Putamen (tissue), 1 donor: ENCODE measurements at places on chromosomes 7 and 10.

- DNase-seq: no peak
Measured at GRCh38 chr7:130553398-130554029, 61.6 kb downstream of the MEST start.

DNA sequence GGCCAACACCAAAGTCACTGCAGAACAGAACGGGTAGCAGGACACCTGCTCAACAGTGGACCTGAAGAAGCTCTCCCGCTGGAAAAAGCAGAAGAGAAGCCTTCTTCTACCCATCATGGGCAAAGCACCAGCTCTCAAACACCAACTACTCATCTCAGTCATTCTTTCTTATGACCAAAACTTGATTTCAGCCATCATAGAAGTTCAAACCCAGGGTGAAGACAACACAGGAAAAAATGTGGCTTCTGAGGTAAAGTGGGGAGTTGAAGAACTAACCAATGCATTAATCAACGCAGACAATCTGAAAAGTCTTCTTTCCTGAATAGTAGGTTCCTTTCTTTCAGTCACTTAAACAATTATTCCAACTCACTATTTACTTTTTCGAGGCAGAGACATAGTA lies 83.3 kb downstream of the ELMO1 start:
- DNase-seq: no peak

GRCh38 chr10:128274938-128275337 lies 148.7 kb upstream of the MKI67 start:
- no peak for DNase-seq

DNA sequence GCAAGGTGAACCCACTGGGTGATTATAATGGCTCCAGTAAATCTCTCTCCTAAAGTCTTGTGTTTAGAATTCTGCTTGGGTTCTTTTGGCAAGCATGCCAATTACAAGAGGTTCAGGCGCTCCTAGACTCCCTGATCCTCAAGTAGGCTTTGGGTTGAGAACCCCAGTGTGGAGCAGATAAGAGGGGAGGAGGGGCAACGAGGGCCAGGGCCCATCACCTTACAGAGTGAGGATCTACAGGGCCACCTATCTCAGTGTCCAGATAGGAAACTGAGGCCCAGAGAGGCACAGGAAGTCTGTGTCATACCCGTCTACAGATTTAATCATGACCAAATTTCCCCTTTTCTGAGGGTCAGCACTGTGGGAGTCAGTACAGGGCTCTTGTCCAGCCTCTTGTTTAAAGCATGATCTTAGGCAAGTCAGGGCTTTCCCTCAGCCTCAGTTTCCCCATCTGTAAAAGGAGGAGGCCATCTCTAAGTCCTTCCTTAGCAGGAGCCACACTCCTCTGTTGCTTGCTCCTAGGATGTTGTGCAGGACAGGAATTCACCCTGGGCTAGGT lies 4.4 kb downstream of the TACR2 start:
- DNase-seq: no peak

GRCh38 chr7:50342616-50343114 lies 38.1 kb downstream of the IKZF1 start:
- DNase-seq: no peak

GRCh38 chr10:97388152-97388551 lies 13.0 kb downstream of the RRP12 start:
- DNase-seq: no peak

DNA sequence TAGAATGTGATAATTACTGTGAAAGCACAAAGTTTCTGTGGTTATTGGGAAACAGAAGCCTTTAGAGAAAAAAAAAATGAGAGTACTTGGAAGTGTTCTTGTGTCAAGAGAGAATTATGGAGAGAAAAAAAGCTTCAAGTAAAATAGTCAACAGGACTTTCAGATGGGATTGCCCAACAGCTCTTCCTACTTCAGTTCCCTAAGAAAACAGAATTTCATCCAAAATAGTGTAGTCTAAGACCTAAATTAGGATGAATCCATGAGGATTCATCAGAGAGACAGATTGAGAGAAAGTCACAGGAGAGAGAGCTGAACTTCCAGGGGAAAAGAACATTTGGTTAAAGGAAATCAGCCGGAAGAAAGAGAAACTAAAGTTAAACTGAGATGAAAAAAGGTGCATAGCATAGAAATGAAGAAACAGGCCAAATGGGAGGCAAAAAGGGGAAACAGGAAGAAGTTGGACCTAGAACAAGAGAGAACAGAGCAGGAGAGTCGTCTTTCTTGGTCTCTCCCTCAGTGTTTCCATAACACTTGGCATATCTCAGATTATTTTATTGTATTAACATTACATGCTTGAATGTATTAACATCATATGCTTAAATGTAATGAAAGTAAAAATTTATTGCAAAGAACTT lies 2.5 kb downstream of the SCIN start:
- no peak for DNase-seq

GRCh38 chr7:147014286-147014955 lies 897.8 kb downstream of the CNTNAP2 start:
- no peak for DNase-seq

DNA sequence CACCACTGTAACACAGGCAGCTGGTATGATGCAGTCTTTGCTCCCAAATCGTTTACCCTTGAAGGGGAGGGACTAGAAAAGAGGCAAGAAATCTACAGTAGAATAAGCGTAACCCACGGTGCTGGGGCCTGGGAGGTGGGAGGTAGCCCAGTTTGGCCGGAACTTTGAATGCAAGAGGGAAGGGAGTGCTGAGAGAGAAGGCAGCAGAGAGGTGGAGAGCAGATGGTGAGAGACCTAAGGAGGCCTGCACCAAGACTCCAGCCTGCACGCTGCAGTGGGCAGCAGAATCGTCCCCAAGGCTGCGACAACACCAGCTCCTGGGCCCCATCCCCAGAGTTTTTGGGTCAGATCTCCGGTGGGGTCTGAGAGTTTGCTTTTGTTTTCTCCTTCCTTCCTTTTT lies 547.5 kb downstream of the GALNT17 start:
- no peak for DNase-seq

GRCh38 chr7:90345016-90345415 lies 1.5 kb upstream of the GTPBP10 start:
- no peak for DNase-seq

GRCh38 chr7:130927564-130927963 lies 193.6 kb upstream of the KLF14 start:
- no peak for DNase-seq

- DNase-seq: no peak
Measured at GRCh38 chr10:11723359-11723758, 18.8 kb upstream of the ECHDC3 start.

DNA sequence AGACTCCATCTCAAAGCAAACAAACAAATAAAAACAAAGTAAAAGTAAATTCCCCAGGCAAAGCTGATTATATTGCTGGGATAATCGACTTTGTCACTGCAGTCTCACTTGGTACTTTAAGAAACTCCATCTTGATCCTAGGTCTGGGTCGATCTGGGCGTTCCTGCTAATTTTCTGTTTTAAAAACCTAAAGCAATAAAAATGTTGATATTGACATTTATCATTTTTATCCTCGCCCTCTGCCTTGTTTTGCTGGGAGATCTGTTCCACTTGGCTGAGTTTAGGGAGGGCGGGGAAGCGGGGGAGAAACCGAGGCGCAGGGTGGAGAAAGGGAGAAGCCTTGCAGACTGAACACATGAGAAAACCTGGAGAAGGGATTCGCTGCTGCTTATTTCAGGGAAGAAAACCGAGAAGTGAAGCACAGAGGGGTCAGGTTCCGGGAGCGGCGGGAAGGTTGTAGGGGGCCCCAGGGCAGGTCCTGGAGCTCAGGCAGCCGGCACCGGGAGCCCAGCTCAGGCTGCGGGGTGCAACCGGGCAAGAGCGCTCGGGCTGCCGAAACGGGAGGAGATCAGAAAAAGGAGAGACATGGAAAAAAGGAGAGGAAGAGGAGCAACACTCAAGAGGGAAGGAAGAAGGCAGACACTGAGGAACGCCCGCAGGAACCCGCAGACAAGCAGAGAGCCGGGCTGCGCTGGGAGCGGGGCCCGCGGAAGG lies 27.3 kb upstream of the KMT2C start:
- DNase-seq: peak; percentile 71

DNA sequence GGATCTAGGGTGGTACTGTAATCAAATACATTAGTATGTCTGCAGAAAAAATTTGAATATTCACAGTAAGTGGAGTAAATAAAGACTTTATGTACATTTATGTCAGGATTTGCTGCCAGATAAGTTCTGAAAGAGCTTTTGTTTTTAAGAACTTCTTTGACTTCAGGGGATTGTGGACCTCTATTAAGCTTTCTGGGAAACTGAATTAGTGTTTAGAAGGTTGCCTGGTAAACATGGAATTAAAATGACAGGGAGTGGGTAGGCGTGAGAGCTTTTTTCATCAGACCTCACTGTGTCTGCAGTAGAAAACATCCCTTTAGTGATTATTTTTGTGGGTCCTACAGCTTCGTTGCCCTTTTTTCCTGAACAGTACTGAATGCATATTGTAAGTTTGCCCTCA lies 15.7 kb downstream of the SDHAF3 start:
- no peak for DNase-seq

GRCh38 chr7:148535217-148535616 lies 55.3 kb upstream of the C7orf33 start:
- no peak for DNase-seq

DNA sequence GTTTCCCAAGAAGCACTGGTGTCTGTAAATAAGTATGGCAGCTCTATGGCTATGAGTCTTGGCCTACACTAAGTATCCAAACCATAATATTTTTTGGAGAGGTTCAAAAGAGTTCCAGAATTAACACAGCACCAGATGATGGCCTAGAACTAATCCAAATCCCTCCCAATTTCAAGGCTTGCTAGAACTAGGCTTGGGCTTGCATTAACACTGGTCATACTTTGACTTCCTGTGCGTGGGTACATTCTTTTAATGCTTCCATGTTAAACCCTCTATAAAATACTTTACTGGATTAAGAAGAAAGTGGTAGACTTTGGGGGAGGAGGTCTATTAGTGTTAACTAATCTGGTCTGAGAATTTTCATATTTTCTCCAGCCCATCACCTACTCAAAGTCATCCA lies 3.1 kb downstream of the AASS start:
- no peak for DNase-seq

DNA sequence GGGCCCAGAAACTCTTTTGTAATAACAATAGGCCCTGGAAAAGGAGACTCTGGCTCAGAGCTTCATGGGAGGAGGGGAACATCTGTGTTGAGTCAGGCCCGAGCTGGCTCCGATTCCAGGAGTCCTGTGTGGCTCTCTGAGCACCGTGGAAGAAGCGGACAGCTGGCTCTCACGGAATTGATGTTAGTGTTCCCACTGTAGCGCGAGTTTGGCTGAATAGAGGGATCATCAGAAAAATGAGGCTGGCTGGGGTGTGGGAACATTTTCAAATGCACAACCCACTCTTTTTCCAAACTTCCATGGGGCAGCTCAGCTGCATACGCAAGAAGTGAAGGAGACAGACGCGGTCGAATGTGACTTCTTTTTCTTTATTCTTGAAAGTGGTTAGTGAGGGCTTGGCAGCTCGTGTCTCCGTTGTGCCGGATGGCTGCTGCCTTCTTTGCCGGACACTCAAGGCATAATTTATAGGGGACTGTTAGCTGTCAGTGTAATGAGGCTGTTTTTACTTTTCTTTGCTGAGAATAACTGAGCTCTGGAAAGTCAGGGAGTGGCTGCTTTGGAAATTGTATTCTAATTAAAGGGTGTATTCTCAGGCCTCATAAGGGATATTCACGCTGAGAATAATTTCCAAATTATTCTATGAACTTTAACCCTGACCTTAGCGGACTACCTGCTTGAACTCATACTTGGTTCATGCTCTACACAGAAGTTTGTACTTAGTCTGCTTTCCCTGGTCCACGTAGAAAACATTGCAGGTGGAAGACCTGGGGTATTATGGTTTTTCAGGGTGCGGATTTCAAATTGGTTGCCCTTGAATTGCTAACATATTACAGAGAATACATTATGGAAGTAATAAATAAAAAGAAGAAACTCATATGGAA lies 23.1 kb downstream of the MDFIC start:
- DNase-seq: no peak

DNA sequence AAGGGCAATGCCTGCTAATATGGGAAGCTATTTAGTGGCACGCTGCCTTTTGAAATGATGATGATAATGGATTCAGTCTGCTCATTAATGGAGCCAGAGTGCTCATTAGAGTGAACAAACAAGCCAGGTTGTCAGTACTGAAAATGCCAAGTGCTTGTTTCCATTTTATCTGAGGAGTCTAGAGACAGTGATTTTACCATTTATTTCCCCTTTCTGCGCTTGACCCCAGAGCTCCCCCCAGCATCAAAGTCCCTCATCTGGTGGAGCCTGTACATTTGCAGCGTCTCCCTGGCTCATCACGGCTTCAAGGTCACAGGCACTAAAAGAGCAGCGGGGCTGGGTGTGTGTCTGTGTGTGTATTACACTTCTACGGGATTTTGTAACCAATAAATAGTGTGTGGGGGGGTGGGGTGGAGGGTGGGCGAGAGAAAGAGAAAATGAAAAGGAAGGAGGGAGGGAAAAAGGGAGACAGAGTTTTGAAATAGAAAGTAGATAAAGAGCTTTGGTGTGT lies 553.8 kb downstream of the TFEC start:
- no peak for DNase-seq

DNA sequence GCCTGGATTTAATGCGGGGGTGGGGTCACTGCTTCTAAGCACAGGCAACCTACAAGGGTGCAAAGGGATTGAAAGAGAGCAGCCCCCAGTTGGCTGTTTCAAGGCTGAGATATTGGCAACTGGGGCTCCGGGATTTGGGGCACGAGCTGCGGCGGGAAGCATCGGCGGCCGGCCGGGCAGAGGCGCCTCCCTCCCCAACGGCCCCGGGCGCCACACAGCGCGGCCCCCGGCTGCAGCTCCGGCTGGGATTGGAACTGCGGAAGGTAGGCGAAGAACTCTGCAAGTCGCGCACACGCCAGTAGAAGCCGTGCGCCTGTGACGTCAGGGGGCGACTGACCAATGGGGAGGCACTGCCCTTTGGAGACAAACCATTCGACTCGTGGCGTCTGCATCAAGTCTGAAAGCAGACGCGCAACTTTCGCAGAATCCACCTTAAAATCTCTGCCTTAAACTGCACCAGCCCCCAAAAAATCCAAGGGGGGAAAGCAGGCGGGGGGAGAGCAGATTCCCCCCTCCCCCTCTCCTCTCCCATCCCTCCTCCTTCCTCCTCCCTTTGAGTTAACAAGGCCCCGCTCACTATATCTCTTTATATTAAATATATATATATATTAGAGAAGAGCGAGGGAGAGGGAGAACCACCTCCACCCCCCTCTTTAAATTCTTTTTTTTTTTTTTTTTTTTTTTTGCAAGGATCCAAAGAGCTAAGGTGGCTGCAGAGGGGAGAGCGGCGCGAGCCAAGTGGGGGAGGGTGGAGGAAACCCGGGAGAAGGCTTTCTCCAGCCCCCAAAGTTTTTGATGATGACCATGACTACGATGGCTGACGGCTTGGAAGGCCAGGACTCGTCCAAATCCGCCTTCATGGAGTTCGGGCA lies at the start of gene DLX6:
Gene DLX6 (plus strand): TSS at position 371 of the 872 bp plus-strand sequence. CDS start 425 bp downstream, at position 796.
- peak; percentile 86 for DNase-seq
